ENCODE measurements at places on chromosomes 11 and 22.

DNA sequence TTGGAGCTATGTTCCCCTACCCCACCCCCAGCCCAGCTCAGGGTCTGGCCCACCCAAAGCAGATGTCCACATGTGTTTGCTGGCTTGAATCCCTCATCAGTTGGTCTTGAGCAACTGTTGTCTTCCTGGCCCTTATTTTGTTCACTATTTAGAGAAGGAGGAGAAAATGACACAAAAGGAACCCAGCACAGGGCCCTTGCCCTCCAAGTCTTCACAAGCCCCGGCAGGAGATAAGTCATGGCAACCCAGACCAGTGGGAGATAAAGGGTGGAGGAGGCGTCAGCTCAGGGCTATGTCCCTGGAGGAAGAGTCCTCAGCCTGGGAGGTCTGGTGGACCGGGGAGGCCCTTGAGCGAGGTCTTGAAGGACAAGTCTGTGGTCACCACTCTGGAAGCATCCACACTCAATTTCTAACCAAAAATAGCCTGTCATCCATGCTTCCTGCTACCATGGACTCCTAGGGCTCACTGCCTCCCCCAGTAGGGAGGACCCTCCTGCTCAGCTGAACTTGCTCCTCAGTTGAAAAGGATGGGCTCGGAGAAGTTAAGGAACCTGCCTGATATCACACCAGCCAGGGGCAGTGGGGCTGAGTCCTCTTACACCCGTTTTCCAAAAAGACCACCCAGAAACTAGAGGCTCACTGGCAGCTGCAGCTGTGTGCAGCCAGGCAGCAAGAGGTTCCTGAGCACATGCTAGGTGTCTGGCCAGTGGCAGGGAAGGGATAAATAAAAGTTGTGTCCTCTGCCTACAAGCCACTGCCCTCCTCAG lies 1.8 kb upstream of the RAB3IL1 start:
- no peak for DNase-seq

DNA sequence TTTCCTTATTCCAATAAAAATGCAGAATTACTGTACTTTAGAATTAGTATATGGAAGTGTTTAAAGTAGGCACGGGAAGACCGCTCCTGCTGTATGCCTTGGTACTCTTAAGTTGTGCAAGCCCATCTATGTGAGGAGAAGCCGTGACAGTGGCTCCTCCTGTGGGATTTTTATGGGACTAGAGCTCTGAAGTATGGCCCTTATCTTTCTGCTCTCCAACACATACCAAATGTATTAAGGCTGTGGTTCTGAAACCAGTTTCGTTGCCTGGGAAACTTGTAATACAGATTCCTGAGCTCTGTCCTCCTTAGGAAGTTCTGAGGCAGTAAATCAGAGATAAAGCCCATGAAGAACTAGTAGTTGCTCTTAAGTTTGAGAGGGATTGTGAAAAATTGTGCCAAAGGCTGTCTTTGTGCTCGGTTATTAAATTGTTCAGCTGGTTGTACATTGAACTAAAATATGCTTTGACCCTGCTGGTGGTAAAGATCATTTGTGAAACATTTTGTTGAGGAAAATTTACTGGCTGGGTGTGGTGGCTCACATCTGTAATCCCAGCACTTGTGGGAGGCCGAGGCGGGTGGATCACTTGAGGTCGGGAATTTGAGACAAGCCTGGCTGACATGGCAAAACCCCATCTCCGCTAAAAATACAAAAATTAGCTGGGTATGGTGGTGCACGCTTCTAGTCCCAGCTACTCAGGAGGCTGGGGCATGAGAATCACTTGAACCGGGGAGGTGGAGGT lies 29.3 kb downstream of the RTN3 start:
- DNase-seq, result no peak

GRCh38 chr11:7528514-7529049 lies 14.8 kb downstream of the PPFIBP2 start:
- no peak for DNase-seq

GRCh38 chr11:116257092-116257491 lies 515.7 kb downstream of the BUD13 start:
- no peak for DNase-seq

DNA sequence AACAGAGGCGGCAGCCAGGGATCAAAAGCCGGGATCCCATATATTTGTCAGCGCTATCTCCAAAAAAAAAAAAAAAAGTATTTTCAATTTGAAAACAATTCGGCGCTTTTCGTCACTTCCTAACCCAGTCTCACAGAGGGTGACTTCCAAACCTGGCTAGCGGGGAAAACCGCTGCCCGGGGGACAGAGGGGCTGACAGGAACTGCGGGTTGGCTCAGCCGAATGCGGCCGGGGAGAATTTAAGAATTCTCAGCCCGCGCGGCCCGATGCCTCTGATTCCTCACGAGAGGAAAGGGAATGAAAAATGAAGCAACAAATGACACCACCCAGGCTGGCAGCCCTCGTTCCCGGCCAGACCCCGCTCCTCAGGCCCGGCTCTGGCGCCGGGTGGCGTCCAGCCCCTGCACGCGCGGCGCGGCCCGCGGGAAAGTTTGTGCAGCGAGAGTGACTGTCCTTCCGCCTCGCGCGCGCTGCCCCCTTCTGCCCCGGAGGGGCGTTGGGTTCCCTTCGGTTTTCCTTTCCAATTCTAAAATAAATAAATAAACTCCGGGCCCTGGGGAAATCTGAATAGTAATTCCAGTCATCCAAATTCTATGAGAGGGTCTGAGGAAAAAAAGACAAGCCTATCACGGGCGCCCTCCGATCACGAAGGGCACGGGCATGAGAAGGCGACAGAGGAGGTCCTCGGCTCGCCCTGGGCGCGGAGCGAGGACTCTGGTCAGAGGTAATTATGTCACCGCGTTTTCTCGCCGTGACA lies 4.8 kb upstream of the PAX6 start:
- DNase-seq, result no peak

- DNase-seq, result no peak
Measured at GRCh38 chr11:7609521-7609920, 63.8 kb downstream of the CYB5R2 start.

DNA sequence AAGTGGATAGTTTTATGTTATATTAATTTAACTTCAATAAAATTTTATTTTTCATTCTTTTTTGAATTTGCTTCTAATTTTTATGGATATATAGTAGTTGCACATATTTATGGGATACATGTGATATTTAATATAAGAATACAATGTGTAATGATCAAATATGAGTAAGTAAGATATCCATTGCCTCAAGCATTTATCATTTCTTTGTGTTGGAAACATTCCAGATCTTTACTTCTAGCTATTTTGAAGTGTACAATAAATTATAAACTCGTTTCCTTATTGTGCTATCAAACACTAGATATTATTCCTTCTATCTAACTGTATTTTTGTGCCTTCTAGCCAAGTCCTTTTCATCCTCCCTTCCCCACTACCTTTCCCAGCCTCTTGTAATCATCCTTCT lies 17.0 kb downstream of the EXPH5 start:
- DNase-seq, result no peak

DNA sequence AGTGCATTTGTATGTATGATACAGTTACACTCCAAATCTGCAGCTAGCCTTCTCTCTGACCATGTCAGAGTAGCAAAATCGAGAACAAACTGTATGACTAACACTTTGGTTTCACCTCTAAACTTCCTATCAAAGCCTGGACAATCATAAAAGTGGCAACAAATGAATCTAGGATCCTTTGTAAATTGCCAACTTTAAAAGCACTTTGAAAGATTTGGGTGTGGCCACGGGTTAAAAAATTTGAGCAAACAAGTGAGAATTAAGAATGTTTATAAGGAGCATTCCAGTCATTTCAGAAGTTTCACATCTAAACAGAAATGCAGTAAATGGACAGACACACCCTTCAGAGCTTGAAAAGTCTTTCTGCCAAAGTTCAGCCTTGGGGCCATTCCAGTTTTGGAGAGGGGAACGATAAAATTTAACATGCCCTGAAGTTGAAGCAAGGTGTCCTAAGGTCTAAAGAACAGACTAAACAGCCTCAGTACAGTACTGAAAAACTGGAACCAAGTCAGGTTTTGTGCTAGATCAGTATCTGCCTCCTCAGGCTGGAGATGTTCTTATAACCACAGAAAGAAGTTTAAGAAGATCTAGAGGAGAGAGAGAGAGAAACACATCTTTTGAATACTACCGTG lies 181.9 kb upstream of the BDNF start:
- no peak for DNase-seq

GRCh38 chr22:23067691-23068090 lies 2.6 kb upstream of the GNAZ start:
- DNase-seq, result no peak

- DNase-seq, result no peak
Measured at GRCh38 chr11:34564807-34565241, 51.2 kb upstream of the ELF5 start.

- DNase-seq, result no peak
Measured at GRCh38 chr11:56545531-56545930, 2.5 kb upstream of the OR5M11 start.

DNA sequence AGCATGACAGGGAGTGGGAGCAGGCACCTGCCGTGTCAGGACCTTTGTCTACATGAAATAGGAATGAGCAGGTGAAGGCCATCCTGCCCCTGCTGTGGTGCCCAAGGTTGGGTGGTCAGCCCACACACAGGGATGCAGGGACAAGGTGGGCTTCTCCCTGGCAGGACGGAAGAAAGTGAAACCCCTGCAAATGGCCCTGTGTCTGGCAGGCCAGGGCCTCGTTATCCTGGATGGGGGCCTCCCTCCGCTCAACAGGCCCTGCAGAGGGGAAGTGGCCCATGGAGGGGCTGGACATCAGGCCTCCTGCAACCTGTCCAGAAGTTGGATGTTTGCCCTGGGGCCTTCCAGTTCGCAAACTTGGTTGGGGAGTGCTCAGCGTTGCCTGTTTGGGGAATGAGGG lies 14.9 kb downstream of the TOB2 start:
- DNase-seq, result no peak

GRCh38 chr11:130775306-130776060 lies 140.8 kb downstream of the SNX19 start:
- DNase-seq, result no peak

GRCh38 chr11:131658952-131659351 lies 288.5 kb downstream of the NTM start:
- no peak for DNase-seq

DNA sequence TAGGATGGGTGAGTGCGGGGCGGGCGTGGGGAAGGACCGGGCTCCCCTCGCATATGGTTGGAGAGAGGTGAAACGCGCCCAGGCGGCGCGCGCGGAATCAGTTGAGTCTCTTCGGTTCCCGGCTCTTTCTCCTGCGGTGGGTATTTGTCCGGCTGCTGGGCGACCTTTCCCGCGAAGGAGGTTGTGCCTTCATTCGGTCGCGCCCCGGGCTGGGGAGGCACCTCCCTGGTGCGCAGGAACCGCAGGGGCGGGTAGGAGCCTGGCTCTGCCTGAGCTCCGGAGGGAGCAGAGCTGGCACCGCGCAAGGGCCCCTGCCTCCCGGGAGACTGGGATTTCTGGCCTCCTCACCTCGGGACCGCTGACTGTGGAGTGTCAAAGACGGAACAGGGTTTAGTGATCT lies 27.5 kb downstream of the SAA4 start:
- DNase-seq, result no peak

DNA sequence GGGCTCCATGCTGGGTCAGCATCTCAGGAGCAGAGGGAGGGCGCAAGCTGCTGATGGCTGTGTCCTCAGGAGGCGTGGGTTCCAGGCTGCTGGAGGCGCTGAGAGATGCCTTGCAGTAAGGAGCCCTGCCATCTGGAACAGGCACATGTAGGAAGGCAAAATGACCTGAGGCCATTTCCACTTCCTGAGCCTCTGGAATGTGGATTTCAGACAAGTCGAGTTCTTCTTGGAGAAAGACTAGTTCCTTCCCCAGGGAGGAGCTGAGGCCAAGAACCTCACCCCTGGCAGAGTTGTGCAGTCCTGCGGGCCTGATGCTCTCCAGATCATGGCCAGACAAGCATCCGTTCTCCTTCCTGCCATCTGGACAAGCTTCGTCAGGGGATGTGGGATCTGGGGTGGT lies 19.3 kb downstream of the HPS4 start:
- no peak for DNase-seq

DNA sequence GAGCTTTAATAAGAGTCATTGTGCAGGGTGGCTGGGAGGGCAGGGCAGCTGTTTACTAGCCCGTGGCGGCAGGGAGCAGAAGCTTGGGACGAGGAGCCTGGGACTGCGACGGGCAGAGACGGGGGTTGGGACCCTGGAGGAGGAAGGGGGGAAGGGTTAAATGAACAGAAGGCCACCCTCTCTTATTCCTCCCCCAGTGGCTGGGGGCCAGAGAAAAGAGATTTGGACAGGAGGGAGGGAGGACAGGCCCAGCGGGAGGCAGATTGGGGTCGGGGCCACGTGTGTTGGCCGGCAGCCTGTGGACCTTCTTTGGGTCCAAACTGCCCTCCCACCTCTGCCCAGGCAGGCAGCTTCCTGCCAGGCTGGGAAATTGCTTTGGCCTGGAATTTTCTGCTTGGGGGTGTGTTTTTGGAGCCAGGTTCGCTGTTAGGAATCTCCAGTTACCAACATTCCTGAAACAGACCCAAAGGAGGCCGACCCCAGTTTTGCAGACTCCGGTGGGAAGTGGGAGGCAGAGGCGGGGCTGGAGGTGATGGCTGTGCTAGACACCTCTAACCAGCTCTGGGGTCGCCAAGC lies 50.2 kb downstream of the APOL3 start:
- no peak for DNase-seq

DNA sequence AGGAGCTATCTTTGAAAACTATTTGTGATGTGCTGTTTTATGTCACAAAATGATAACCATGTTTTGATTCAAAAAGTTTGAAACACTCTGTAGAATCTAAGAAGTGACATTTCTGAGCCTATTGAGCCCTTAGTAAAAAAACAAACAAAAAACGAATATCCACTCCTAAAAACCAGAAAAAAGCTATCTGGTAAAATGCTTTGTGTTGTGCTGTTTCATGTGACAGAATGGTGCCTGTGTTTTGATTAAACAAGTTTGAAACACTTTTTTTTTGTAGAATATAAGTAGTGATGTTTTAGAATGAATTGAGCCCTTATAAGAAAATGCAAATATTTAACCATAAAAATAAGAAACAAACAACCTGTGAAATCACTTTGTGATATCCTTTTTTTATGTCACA lies 105.2 kb upstream of the VPREB1 start:
- no peak for DNase-seq

- DNase-seq, result no peak
Measured at GRCh38 chr11:47408598-47409439, 429 bp downstream of the SLC39A13 start.

DNA sequence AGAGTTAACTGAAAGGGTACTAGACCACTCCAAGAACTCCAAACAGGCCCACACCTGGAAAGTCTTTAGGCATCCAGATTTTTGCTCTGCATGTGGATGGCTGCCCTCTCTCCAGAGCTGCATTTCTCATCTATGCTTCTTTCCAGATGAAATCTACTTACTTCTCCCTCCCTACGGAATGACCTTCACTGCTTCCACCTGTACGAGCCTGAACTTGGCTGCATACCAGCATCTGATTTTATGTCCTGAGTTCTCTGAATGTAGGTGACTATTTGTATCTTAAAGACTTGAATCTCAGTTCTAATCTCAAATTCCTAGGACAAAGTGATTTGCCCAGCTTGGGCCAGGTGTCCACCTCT lies 13.3 kb downstream of the CELF1 start:
- no peak for DNase-seq

GRCh38 chr11:26620282-26621045 lies 48.4 kb upstream of the MUC15 start:
- no peak for DNase-seq

- no peak for DNase-seq
Measured at GRCh38 chr11:126501641-126502040, 146.2 kb downstream of the ST3GAL4 start.
